ELF-1 (cell line): ENCODE measurements at places on chromosomes 5 and 9.

- DNase-seq = no peak
Measured at GRCh38 chr5:57416278-57416994, 66.2 kb downstream of the ACTBL2 start.

- DNase-seq = no peak
Measured at GRCh38 chr5:41809128-41809527, 61.1 kb downstream of the OXCT1 start.

- DNase-seq = no peak
Measured at GRCh38 chr5:89534331-89534730, 651.3 kb upstream of the MEF2C start.

DNA sequence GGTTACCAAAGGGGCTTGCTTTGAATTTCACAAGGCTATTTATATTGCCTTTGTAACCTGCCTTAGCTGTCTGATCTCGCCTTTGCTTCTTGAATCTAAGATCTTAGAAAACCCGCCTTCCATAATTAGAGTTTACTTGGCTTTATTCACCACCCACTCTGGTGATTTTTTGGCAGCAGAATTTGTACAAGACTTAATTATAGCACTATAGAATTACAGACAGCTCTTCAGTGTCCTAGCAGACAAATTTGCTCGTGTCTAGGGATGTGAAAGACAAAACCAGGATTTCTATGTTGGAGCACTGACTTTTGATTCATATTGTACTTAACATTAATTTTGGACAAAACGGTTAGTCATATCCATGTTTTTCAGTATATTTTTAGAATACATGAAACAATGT lies 306.6 kb downstream of the ADGRV1 start:
- DNase-seq = no peak

DNA sequence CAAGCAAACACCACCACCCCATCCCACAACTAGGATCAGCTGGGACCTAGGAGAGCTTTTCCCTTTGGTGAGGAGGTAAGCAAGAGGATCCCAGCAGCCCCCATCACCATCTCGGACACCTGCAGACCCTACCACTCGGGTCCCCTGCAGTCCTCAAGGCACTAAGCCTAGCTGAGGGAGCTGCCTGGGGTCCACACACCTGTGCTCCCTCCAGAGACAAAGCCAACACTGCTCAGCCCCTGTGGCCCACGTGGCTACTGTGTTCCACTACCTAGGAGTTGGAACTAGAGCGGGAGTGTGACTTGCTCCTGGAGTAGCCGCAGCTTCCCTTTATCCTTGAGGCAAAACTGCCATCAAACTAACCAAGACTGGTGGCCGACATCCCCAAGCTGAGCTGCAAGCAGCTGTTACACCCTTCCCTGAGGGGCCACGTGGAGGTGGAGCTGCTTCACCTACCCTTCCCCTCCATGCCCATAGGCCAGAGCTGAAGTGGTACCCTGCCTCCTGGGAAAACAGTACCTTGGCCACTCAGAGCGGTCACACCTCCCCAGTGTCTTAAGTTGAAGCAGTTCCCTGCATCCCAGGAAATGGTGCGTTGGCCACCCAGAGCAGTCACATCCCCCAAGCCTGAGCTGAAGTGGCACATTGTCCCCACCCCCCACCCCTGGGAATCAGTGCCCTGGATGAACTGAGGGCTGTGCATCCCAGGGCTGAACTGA lies 205.5 kb downstream of the CACNA1B start:
- DNase-seq = no peak

- DNase-seq = no peak
Measured at GRCh38 chr5:132076202-132076830, 2.7 kb downstream of the CSF2 start.

DNA sequence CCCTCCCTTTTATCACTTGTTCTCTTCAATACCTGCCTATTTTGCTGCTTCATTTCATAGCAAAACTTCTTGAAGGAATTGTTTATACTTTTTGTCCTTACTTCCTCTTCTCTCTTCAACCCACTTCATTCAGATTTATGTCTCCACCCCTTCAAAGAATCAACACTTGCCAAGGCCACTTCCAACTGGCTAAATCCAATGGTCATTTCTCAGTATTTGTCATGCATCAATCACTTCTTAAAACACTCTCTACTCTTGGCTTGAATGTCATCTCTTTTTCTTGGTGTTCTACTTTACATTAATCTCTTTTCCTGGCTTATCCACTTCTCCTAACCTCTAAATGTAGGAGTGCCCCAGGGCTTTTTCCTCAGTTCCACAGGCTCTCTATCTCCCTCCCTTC lies 8.3 kb upstream of the FCHO2 start:
- no peak for DNase-seq

GRCh38 chr5:175544586-175544985 lies 66.2 kb downstream of the SFXN1 start:
- DNase-seq = no peak

- no peak for DNase-seq
Measured at GRCh38 chr5:107251151-107251550, 419.6 kb downstream of the EFNA5 start.

- DNase-seq = no peak
Measured at GRCh38 chr5:136076881-136077445, 48.2 kb downstream of the TGFBI start.
